ENCODE measurements at places on chromosomes 3 and 15.

GRCh38 chr15:84914909-84915605 is 30.6 kb downstream of the SLC28A1 start:
- peak; percentile 78 for DNase-seq

GRCh38 chr15:78164010-78164409 is 14.8 kb downstream of the IDH3A start:
- DNase-seq = no peak

DNA sequence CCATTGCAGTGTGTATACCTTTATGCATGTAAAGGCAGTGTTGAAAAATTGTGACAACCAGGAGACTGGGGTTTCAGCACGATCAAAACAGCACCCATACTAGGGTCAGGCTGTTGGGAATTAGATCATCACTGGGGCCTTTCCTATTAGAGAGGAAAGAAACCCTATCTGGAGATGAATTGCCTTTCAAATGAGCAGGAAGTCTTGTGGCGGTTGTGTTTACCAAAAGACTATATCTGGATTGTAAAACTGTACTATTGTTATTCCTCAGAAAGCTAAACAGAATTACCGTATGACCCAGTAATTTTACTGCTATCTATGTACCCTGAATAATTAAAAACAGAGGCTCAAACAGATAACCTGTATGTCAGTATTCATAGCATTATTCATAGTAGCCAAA is 10.1 kb downstream of the UBE2E1 start:
- DNase-seq = no peak

GRCh38 chr15:45101749-45102148 is 12.2 kb downstream of the DUOX2 start:
- no peak for DNase-seq

DNA sequence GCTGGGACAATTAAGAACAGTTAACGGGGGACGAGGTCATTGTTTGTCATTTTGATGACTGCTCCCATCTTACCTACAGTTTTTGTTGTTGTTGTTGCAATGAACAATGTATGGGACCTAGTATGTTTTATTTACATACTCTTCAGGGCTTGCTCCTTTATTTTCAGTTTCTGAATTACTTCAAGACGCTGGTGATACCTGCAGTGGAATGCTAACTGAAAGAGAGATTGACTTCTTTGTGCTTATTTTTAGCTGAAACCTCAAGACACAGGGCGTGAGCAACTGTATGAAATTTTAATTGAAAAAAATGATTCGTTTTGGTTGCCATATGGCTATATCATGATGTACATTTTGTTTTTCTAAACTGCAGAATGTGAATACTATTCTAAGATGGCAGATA is 297.9 kb downstream of the EDEM1 start:
- no peak for DNase-seq

GRCh38 chr15:86558252-86558651 is 478.6 kb downstream of the AGBL1 start:
- no peak for DNase-seq

DNA sequence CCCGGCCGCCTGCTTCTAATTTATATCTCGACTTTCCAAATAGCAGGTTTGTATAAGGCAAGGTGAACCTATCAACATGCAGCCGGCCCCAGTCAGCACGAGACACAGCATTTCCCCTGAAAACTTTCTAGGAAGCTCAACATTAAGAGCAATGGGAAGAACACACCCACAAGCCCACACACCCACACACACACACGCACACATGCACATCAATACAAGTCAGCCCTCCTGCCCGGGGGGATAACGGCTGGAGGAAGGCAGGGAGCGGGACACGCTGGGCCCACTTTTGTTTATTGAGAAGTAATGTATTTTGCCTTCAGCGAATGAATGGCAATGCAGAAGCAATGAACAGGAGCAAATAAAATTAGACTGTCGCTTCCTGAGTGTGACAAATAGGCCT is 83.5 kb downstream of the PCSK6 start:
- DNase-seq = no peak

- no peak for DNase-seq
These were observed 10.5 kb downstream of the SHF start for GRCh38 chr15:45177285-45177684.

- no peak for DNase-seq
These were observed 117.1 kb downstream of the TPRA1 start for GRCh38 chr3:127473244-127474024.

DNA sequence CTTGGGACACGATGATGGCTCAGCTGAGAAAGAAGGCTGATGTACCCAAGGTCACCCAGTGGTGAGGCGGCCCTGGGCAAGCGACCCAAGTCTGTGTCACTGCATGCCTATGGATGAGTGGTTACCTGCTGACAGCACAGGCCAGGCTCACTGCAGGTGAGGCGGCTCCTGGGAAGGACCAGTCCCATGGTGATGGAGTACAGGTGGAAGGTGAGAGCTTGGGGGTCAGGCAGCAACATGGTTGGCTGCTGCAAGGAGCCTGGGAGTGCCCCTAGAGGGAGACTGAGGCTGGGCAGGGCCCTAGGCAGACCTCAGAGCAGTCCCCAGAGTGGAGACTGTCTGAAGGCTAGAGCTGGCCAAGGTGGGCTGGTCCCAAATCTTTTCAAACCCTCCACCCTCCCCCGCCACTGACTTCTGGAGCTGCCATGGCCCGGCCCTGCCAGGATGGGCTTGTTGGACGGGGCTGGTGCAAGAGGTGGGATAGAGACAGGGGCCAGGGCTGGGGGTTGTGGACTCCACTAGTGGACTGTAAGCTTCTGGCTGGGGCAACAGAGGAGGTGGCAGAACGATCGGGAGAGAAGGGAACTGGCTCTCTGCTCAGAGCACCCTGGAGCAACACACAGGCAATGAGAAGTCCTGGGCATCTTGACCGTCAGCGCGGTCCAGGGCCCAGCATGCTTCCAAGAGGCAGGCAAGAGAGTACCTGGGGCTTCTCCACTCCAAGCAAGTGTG is 72.5 kb upstream of the SLC6A11 start:
- no peak for DNase-seq

GRCh38 chr3:150736316-150736719 is 26.7 kb downstream of the SIAH2 start:
- no peak for DNase-seq

GRCh38 chr3:8345398-8345797 is 156.2 kb upstream of the LMCD1 start:
- no peak for DNase-seq

DNA sequence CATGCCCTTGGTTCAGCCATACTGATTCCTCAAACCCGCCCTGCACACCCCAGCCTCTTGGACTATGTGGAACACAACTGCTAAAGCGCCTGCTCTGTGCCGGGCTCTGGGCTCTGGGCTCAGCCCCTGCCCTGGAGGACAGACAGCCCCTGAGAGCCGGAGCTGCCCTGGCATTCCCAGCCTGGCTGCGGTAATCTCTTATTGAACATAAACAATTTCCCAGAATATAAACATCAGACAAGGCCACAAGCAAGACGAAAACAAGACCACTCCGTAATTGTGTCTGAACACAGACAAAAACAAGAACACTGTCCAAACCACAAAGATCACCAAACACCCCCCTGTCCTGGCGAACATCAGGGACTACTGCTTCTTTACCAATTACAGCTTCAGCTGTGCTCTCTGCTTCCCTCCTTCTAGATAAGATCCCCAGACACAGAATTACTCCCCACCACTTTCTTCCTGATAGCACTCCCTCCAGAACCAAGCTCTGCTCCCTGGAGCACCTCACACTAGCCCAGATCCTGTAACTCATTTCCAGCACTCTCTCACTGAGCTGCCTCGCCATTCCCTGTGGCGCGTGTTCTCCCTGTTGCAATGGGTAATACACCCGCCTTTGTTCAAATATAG is 57.1 kb upstream of the TLE3 start:
- no peak for DNase-seq

DNA sequence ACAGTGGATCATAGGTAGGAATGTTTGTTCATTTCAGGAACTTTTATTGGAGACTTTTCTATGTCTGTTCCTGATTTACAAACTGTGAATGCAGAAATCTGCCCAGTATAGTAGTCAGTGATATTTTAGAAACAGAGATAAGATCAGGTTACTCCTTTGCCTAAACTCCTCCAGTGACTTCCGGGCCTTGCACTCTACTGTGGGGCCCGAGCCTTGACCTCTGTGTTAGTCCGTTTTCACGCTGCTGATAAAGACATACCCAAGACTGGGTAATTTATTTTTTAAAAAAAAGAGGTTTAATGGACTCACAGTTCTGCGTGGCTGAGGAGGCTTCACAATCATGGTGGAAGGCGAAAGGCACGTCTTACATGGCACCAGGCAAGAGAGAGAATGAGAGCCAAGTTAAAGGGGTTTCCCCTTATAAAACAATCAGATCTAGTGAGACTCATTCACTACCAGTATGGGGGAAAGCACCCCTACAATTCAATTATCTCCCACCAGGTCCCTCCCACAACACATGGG is 127.1 kb downstream of the DNAJB8 start:
- no peak for DNase-seq

DNA sequence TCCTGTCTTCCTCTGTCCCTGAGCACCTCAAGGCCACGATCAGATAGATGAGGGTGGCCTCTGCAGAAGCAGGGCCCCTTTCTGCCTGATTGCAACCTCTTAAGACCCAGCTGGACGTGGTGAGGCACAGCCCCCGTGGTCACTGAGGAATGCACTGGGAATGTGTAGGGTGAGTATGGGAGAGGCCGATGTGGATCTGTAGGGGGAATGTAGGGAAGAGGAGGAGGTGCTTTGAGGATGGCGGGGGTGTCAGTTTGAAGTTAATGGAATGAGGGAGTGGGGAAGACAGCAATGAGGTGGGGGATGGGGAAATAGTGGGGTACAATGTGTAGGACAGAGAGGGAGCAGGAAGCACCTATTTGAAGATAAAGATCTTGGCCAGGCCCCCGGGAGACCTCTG is 785 bp upstream of the IQCF5 start:
- DNase-seq = no peak

- no peak for DNase-seq
These were observed 98.3 kb upstream of the VGLL3 start for GRCh38 chr3:87088993-87089841.

GRCh38 chr3:52013802-52014598 is 18.3 kb upstream of the RPL29 start:
- DNase-seq = no peak

GRCh38 chr15:99366013-99366412 is 114.7 kb downstream of the LRRC28 start:
- no peak for DNase-seq

DNA sequence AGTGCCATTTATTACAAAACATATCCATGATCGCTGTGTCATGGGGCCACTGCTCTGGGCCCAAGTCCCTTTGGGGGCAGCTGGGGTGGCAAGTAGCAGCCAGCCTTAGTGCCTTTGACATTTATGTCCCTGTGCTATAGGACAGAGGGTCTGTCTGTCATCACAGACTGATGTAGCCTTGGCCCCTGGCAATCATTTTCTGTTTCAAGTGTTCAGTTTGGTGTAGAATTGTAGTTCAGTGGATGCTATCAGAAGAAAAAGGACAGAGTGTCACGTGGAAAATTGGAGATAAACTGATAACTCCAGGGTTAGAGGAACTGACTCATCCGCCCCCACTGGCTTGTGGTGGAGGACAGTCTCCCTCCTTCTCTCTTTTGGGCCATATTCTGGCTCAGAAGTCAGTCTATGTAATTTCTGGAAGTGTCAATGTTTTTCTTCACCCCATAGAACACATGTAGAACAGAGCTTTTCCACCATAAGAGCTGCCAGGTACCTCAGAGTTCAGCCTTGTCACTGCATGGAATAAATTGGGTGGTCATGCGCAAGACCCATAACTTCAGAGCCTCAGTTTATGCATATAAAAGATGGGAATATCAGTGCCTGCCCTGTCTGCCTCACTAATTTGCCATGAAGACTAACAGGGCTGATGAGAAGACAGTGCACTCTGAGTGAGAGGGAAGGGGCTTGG is 4.5 kb upstream of the MRPS22 start:
- DNase-seq = peak; percentile 47

- no peak for DNase-seq
These were observed 1.2 kb downstream of the CISH start for GRCh38 chr3:50610181-50610971.

DNA sequence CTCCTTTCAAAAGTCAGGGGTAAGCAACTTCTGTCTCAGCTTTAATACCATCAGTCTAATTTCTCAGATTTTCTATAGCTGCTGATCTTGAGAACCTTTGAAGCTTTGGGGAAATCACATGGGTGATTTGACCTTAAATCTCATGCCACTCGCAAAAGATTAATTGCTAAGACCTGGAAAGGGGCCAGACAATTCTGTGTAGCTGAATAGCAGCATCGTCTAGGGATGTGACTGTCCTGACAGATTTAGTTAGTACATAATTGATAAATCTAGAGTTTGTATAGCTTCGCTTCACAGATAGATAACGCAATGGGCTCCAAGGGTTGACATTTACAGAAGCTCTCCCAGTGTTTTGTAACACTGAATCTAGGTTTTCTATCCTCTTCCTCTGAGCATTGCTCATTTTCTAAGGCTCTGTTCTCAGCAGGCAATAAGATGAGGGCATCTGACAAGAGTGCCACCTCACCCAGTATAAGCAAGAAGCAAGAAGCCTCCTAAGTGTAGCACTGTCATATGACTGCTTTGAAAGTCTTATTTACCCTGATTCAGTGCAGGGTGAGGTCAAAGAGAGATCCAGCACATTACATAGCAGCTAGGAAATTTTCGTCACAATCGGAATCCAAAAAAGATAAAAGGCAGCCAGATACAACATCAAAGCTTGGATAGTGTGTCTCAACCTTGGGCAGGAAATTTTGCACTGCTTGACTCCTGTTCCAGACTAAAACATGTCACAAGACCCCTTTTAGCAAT is 47.7 kb upstream of the DUT start:
- DNase-seq = no peak

DNA sequence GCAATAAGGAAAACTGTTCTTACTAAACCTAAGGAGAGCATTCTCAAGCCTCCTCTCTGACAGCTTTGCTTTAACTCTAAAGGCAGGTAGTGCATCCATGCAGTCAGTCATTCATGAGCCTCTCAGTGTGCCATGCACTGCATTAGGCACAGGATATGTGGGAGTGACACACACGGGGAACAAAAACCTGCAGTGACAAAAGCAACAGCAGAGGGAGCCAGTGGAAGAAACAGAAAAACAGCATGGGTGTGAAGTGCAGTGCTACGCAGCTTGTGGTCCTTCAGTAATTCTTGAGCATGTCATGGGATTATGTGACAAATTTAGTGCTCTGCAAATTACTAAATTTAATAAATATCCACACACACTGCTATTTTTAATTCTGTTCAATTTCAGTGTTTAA is 230.7 kb downstream of the BBX start:
- DNase-seq = peak; percentile 52

DNA sequence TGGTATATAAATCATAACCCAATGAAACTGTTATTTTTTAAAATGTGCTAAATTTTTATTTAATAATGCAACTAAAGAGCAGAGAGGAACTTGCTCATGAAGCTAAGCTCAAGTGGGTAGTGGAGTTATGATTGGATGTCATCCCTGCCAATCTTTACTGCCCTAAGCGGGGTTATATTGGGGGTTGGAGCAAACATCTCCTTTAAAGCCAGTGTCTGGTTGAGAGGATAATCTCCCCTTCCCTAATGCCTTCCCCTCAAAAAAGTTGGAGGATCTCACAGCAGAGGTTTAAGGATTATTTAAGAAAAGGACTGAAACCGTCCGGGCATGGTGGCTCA is 32.1 kb upstream of the CLASP2 start:
- DNase-seq = no peak
